OCI-LY7 (cell line): ENCODE measurements at places on chromosomes 7 and 10. TPM values are rescaled to one million over a fixed set of nuclear protein-coding genes. Genes with fewer than 3 reads are reported as not detected.

The UPP1 gene
- total RNA-seq, result 1.8 and 2.1 TPM in 2 replicates

- no peak for DNase-seq
These were observed 33.6 kb downstream of the GHRHR start for GRCh38 chr7:30997316-30997715.

The ADGRA1 gene
- not detected in 2 replicates for total RNA-seq

DNA sequence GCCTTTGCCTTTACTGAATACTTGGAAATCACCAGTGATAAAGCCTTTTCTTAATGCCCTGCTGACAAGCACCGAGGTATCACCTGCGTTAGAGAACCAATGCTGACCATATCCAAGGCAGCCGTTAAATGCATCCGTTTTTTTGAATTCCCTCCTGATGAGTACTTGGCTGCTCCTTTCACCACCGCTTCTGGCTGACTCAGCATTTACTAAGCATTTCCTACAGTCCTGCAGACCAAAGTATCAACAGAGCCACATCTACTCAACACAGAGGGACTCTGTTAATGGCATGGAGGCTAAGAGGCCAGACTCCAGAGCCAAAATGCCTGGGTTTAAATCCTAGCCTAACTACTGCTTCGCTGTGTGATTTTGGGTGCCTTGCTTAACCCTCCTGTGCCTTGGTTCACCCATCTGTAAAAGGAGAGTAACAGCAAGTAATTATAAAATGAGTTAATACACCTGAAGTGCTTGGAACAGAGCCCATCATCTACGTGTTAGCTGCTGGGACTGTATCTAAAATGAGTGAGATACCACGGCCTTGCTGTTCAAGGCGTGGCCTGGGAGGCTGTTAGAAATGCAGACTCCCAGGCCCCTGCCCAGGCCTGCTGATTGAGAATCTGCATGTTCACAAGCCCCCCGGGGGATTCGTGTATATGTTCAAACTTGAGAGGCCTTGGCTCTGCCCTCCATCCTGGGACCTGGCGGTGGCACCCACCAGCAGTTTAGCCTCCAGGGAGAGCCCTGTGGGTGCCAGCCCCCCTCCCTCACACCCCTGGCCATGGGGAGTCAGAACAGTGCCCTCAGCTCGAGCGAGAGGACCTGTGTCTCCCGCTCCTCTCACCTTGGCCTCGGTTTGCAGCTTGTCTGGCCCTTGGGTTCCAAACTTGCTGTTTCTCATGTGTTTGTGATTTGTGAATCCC is 30.8 kb upstream of the EFCAB10 start:
- DNase-seq, result no peak

DNA sequence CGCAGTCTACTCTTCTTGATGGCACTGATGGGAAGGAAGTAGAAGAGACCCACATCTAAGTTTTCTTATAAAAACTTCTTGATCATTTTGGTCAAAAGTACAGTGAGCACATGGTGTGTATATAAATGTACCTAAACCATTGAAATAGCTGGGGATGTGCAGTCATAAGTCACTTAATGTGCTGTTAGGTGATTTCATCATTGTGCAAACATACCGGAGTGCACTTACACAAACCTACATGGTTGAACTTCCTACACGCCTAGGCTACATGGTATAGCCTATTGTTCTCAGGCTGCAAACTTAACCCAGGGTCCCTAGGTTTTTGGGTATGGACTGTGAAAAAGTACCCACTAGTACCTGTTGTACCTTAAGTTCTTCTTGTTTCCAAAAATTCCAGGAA is 123.3 kb upstream of the ZNF438 start:
- no peak for DNase-seq

- no peak for DNase-seq
These were observed 68.1 kb upstream of the CDK6 start for GRCh38 chr7:92904244-92905131.

The FAM25G gene
- not detected in 2 replicates for total RNA-seq

- no peak for DNase-seq
These were observed 71.5 kb upstream of the LRRC17 start for GRCh38 chr7:102841290-102841689.

DNA sequence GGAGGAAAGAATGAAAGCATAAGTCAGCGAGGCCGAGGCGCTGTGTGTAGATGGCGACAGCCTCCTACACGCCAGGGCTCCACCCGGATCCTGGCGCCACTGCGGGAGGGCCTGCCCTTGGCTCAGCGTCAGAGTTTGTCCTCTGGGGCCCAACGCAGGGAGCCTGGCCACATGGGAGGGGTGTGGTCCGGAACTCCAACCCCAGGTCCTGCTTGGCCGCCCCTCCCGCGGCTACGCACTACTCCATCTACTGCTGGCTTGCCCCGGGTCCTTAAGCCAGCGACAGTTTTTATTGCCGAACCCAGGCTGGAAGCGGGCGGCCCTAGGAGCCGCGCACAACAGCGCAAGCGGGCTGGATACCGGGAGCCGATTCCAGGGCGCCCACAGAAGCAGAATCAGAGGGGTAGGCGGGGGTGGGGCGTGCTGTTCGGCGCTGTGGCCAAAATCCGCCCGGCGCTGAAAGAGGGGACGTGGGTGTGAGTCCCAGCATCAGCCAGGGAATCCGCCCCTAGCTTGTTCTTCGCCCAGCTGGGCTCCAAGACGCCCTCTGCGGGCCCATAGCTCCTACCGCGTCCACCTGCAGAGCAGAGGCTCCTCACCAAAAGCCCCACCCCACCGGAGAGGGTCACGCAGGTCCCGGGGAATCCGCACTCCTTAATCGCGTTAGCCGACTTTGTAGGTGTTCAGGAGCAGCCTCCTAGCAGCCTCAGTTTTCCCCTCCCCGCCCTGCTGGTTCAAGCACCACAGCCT is 4.5 kb downstream of the KAZALD1 start:
- DNase-seq, result peak; percentile 71

- no peak for DNase-seq
These were observed 42.2 kb downstream of the ZWINT start for GRCh38 chr10:56318816-56319215.

The DUSP5 gene
- 0.28 and 0.97 TPM in 2 replicates for total RNA-seq

DNA sequence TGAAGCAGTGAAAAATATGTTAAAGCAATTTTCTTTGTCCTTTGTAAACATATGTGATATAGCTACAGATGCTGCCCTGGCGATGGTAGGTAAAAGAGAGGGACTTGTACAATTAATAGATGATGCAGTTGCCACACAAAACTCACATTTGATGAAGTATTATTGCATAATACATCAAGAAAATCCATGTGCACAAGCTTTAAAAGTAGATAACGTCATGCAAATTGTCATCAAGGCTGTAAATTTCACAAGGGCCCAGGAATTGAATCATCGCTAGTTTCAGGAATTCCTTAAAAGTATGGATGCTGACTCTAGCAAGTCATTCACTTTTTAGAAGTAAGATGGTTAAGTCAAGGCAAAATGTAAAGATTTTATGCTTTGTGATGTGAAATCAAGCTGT is 10.0 kb downstream of the CYP3A5 start:
- no peak for DNase-seq

GRCh38 chr7:121085922-121086321 is 97.4 kb downstream of the CPED1 start:
- no peak for DNase-seq

The SAMD9L gene
- 4.6 and 5.4 TPM in 2 replicates for total RNA-seq

- no peak for DNase-seq
These were observed 142.7 kb downstream of the KMT2E start for GRCh38 chr7:105156731-105157130.

The LAMB4 gene
- total RNA-seq, result not detected in 2 replicates

GRCh38 chr10:62045765-62046521 is 144.4 kb downstream of the ARID5B start:
- DNase-seq, result peak; percentile 22

The ARL5B gene
- 17.5 and 20.0 TPM in 2 replicates for total RNA-seq

DNA sequence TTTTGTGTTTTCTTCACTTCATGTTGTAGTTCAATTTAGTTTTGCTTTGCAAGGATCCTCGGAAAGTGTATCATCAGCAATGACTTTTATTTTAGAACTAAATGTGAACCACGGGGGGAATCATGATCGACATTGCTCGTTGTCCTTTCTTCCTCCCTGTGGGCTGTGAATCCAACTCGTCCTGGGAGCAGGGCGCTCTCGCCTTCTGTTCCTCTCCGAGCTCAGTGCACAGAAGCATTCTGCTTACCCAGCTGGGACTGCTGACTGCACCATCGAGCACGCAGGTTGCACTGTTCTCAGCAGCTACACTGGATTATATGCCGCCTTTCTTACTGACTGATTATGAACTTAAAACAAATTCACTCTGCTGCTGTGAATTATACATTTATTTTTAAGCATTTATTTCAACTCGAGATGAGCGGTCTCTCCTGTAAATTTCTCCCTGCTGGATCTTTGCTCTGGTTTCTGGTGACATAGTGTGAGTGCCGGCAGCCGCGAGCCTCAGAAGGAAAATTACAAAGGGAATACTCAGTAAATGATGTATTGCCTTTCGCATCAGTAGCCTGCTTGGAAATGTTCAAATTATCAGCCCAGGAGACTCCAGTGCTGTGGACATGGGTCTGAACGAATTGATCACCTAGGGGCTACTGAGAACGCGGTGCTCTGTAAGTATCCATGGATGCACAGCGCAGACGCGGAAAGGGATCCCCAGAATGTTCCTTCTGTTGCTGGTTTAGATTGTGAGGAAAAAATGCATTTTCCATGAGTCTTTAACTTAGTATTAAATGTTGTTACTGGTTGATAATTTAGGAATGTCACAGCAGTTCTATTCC is 92.6 kb downstream of the PTPRE start:
- no peak for DNase-seq

The TSPAN33 gene
- total RNA-seq, result 37.8 and 44.8 TPM in 2 replicates

DNA sequence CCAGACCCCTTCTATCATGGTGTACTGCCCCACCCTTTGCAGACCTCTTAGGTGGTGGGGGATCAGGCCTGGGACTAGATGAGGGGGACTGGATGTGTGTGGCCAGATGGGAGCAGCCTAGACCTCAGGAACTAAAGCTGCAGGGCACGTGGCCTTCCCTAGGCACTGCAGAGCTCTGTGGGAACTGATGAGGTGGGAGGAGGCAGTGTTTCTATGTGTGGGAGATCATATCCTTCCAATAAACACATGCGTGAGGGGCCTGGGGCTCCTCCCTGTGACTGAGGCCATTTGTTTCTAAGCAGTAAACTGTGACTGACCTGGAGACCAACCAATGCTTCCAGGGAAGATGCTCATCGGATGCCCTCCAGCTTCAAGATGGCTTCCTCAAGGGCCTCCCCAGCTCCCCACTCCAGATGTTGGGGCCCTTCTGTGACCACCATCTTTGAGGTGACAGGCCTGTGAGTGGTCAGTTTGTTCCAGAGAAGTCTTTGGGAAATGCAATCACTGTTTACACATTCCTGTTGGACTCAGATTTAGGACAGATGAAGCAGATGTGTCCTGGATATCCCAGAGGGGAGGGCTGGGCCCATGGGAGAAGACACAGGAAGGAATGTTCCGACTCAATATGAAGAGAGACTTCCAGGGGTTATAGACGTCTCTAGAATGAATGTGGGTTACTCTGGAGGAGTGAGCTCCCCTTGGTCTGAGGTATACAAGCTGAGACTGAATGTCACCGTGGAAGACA is 23.6 kb upstream of the ZCCHC24 start:
- DNase-seq, result no peak

GRCh38 chr7:100886142-100886935 is 3.2 kb downstream of the UFSP1 start:
- DNase-seq, result no peak

The HOXA3 gene
- total RNA-seq, result 2.6 and 2.7 TPM in 2 replicates

GRCh38 chr7:23418046-23418445 is 52.2 kb downstream of the IGF2BP3 start:
- DNase-seq, result no peak

GRCh38 chr10:114704679-114705078 is 46.6 kb upstream of the ABLIM1 start:
- DNase-seq, result no peak

DNA sequence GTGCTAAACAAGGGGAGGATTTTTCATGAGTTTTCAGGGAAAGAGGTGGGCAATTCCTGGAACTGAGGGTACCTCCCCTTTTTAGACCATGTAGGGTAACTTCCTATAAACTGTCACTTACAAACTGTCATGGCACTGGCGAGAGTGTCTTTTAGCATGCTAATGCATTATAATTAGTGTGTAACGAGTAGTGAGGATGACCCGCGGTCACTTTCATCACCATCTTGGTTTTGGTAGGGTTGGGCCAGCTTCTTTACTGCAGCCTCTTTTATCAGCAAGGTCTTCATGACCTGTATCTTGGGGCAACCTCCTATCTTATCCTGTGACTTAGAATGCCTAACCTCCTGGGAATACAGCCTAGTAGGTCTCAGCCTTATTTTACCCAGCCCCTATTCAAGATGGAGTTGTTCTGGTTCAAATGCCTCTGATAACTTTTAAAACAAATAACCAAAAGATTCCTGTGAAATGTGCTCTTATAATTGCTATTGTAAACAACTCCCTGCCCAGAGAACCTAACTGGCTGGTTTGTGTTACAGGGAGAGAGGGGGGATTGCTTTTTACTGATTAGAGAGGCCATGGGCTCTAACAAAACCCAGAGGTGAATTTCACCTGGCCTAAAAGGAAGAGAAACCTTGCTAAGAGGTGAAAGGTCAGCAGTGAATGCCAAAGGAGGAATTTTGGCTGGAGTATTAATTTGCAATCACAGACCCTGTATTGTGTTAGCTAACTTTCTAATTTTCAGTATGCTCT is 64.3 kb downstream of the EEPD1 start:
- DNase-seq, result no peak

DNA sequence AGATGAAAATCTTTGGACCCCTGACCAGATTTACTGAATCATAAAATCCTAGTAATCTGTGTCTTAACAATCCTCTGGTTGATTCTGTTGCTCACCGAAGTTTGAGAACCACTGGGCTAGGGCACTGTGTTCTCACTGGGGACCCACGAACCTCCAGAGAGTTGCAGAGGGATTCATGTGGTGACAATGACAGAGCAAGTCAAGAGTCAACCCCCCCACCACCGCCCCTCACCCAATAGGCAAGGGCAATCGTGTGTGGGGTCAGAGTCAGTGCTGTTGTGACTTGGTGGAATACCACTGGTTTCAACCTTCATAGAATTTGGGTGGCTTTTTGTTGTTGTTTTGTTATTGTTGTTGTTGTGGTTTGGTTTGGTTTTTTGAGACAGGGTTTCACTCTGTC is 23.5 kb upstream of the NRP1 start:
- DNase-seq, result no peak

The IKZF1 gene
- 161 and 163 TPM in 2 replicates for total RNA-seq

The CALML3 gene
- total RNA-seq, result not detected in 2 replicates

DNA sequence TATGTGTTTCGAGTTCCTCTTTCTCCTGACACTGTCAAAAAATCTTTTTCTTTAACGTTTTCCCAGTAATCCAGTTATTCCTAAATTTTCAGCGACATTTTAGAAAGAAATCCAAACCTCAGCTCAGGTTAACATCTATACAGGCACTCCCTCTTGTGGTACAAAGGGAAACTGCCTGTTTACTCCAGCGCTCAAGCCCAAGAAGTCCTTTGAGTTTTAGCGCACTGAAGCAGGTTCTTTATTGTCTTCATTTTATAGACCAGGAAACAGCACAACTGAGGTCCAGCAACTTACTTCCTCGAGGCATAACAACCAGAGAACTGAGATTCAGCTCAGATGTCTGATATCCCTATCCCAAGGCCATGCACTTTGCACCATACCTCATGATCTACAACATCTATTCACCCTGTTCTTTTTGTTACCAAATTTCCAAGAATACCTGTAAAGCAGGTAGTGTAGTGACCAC is 287.2 kb upstream of the MKLN1 start:
- peak; percentile 53 for DNase-seq

GRCh38 chr10:121880895-121881294 is 46.9 kb downstream of the ATE1 start:
- DNase-seq, result peak; percentile 41
